T-helper 2 cell (primary cell): ENCODE measurements at places on chromosomes 11 and 22.

GRCh38 chr22:27535452-27535851 is 266.1 kb downstream of the MN1 start:
- DNase-seq = no peak

GRCh38 chr11:120923866-120924508 is 99.9 kb upstream of the TBCEL start:
- no peak for DNase-seq

GRCh38 chr11:102006835-102007566 is 40.2 kb upstream of the CFAP300 start:
- DNase-seq = no peak

DNA sequence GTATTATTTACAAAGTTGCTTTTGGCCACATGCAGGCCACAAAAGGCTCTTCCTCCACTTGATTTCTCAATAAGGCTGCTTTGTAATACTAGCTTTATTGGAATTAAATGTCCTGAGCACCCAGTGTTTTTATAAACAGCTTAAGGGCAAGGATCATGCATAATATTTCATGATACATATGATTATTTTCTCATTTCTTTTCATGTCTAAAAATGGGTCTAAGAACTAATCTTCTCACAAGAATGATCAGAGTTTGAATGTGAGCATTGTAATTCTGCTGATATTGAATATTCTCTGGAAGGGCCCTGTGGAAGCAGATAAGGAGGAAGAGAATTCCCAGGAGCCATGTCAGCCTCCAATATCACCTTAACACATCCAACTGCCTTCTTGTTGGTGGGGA is at the start of gene OR52K2:
OR52K2 (plus strand) TSS at position 301 of the 400 bp plus-strand sequence; CDS start at position 346, 45 bp downstream.
- no peak for DNase-seq

DNA sequence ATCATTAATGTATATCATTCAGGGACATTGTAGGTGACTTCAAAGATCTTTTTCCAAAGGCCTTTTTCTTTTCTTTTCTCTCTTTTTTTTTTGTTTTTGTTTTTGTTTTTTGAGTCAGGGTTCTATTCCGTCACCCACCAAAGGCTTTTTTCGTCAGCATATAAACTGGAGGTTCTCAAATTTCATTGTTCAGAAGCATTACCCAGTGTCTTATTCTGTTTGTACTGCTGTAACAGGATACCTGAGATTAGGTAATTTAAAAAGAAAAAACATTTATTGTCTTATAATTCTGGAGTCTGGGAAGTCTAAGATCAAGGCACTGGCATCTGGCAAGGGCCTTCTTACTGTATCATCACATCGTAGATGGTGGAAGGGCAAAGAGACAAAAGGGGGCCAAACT is 6.4 kb upstream of the SYT9 start:
- no peak for DNase-seq

DNA sequence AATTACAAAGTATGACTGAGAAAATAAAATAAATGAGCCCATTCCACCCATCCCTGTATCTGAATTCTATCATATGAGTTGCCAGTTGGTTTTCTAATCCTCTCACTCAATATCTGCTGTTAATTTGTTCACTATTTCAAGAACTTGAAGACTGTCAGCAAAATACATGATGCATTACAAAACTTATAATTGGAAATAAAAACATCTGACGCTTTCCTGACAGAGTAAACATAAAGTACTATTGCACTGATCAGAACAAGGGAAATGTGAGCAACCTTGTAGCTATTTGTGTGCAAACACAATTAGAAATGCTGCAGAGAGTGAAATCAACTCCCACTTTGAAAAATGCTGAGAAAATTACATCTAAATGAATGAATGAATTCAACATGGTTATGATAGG is 97.1 kb downstream of the MPPED2 start:
- DNase-seq = no peak

GRCh38 chr11:118047749-118048148 is 29.1 kb upstream of the TMPRSS4 start:
- DNase-seq = no peak

DNA sequence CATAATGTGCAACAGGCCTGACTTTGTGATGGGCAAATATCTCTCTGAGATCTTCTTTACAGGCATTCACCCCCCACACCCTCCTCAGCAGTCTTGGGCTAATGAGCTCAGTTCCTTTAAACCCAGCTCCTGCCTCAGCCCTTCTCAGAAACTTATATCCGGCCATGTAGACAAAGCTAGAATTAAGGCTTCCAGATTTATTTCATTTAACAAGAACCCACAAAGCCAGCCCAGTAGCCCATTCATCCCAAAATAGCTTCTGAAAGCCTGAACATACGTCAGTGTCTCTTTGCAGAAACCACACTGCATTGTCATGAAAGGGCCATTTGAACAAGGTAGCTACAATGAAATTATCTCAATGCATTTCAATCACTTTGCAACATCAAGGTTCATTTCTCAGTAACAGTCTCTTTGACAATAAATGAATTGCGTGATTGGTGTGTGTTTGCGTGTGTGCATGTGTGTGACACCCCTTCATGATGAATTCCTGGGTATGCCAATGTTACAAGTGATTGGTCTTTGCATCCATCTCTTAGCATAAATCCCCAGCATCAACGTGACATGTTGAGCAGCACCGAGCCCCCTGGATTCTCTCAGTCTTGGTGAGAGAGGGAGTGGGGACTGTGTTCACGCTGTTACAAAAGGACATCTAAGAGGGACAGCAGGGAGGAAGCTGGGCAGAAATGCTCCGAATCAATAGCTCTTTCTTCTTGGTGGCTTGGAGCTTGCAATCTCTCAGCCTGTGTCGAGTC is 299.6 kb downstream of the KIRREL3 start:
- DNase-seq = no peak

DNA sequence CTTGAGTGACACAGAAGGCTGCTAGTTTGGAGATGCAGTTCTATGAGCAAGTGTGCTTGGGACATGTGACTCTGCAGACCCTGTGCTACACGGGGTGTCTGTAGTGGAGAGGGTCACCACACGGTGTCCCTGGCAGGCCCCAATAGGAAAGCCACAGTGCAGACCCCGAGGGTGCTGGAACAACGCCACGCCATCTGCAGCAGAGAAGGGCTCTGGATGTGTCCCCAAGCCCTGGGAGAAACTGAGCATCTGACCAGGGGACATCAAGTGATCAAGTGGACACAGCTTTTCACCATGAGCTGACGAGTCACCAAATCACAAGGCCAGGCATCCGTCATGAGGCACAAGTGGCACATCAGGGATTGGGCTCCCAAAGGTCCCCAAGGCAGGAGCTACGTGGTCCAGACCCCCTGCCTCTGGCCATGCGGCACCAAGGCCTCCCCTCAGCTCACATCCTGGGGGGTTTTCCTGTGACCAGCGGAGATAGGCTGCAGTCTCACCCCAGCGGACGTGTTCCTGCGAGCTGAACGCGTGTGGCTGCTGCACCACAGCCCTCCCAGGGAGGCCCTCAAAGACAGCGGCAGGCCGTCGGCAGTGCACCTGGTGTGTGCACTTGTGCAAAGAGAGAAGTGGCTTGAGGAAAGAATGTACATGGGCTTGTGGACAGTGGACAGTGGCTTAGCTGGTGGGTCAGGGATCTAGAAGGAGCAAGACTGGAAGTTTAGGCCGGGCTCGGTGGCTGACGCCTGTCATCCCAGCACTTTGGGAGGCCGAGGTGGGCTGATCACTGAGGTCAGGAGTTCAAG is 96.7 kb downstream of the RPS6KA4 start:
- no peak for DNase-seq

GRCh38 chr11:114668109-114668508 is 10.2 kb upstream of the NXPE2 start:
- DNase-seq = no peak

- DNase-seq = no peak
Observed at GRCh38 chr11:57787920-57788702, 26.5 kb downstream of the CTNND1 start.

DNA sequence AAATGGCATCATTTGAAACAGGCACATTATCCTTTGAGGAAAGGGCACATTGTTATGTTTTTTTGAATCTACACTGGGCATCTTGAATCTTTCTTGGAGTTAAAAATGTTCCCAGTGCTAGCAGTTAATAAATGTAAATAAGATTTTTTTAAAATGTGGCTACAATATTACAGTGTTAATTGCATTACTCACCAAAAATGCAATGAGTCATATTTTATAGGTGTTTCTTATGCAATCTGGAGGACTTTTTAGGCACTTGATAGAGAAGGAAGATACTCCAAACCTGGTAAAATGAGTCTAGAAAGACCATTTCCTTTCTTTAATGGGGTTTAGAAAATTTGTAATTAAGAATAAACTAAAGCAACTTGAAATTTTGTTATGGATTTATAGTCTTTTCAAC is 238.0 kb downstream of the METTL15 start:
- no peak for DNase-seq

DNA sequence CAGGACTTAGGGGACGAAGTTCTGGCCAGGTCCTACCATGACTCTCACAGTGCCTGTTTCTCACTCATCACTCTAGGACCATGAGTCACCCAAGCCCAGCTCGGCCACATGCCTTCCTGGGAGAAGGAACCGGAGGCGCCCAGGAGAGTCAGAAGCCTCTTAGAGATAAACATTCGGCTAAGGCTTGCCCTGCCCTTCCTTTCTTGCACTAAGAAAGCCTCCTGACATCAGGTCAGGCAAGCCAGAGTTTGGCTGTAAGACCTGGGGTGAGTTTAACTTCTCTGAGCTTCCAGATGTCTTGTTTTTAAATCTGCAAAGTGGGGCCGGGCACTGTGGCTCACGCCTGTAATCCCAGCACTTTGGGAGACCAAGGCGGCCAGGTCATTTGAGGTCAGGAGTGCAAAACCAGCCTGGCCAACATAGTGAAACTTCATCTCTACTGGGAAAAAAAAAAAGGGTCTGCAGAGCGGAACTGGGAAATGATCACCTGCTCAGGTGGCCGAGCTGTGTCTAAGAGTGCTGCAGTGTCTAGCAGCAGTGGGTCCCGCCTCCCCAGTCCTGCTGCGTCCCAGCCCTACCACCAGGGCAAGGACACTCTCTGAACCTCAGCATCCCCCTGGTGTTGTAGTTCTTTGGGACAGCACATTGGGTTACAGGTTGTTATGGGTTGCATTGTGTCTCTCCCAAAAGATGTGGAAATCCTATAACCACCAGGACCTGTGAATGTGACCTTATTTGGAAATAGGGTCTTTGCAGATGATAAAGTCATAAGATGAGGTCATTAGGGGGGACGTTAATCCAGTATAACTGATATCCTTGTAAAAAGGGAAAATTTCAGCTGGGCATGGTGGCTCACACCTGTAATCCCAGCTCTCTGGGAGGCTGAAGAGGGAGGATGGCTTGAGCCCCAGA is 1.8 kb upstream of the CARS1 start:
- no peak for DNase-seq

DNA sequence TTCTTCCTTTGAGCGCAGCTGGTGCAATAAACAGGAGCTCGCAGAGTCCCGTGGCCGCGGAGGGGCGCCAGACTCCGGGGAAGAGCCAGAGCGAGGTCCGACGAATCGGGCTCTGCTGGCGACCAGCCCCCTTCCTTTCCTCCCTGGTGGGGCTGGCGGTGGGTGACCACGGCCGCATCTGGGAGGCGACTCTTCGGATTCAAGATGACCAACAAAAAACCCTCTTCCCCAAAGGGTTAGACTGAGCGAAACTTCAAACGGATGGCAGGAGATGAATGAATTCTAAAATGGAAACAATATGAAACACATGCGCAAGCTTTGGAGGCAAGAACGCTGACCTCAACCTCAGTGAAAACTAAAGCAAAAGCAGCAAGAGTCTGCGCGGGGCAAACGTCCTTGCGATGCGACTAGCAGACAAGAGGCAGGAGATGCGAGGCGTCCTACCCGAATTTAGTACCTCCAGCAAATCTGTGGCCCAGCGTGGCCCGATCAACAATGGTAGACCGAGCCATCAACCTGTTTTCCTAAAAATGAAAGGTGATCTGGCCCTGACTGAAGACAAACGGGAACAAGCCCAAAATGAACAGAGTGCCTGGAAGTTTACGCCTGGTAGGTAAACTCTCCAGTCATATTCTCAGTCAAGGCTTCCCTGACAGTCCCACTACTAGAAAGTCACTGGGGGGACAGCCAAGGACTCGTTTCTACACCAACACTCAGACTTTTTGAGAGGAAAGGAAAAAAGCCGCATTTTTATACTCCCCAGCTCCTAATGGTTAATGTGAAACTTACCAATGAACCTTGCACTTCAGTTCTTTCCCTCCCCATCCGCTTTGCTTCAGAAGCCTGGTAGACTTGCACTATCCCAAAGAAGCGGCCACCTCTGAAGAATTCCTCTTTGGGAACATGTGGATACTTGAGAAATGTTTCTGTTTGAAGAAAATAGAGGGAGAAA is 11.6 kb downstream of the MMP3 start:
- DNase-seq = no peak

DNA sequence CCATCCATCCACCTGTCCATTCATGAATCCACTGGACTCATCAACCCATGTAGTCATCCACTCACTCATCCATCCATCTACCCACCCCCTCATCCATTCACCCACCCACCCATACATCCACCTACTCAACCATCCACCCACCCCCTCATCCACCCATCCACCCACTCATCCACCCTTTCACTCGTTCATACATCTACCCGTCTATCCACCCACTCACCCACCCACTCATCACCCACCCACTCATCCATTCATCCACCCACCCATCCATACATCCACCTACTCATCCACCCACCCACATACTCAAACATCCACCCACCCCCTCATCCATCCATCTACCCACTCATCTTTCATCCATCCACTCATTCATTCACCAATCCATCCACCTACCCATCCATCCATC is 37.7 kb downstream of the RTL6 start:
- no peak for DNase-seq

- DNase-seq = no peak
Observed at GRCh38 chr11:1171985-1172728, 14.4 kb downstream of the MUC5AC start.

GRCh38 chr11:10268746-10269488 is 25.1 kb downstream of the SBF2 start:
- DNase-seq = no peak

DNA sequence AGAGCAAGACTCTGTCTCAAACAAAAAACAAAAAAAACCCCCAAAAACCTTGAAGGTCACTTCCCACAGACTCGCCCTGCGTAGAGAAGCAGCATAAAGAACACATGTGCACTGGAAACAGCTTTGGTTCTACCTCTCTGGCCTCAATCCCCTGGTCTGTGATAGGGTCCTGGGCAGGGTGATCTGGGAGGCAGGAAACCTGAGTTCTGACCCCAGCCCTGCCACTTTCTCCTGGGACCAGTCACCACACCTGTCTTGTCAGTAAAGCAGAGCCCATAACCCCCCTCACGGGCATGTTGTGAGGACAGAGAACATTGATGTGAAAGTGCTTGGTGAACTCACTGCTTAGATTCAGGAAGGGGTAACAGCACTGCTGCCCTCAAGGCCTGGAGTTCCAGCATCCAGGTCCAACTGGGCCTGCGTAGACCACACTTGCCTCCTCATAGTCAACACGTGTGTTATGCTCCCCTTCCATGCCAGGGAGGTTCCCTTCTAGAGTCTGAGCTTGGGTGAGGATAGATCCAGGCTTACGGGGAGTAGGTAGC is 11.4 kb downstream of the UCP2 start:
- DNase-seq = no peak

- DNase-seq = no peak
Observed at GRCh38 chr11:110631551-110631950, 80.7 kb downstream of the ARHGAP20 start.
